ENCODE measurements at places on chromosomes 11 and 22.

DNA sequence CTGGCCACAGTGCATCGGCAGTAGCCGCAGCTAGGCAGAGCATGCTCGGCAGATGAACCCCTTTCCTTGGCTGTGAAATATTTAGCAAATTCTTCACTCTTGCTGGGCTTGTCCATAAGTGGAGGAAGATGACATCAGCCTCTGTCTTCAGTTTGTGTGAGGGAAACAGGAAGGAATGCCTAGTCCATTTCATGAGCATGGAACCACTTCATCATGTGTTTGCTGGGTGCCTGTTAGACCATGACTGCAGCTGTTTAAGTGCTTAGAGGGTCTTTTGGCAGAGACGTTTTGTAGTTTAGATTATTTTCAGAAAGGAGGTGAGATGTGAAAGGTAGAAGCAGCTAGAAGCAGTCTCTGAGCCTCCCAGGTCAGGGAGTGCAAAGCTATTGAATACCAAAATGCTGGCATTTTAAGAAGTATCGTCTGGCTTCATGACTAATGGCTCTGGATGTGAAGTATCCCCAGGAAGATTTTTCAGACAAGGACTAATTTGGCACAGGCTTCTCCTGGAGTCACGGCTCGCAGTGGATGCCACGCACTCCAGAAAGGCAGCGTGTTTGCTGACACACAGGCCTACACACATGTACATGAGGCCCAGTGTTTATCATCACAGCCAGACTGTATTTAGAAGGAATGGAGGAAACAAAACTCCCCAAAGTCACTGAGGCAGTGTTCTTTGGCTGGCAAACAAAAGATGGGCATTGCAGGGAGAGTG is 43.1 kb upstream of the GRAMD1B start:
- DNase-seq, result no peak

- DNase-seq, result peak; percentile 54
Observed at GRCh38 chr11:122746050-122746478, 90.5 kb downstream of the UBASH3B start.

DNA sequence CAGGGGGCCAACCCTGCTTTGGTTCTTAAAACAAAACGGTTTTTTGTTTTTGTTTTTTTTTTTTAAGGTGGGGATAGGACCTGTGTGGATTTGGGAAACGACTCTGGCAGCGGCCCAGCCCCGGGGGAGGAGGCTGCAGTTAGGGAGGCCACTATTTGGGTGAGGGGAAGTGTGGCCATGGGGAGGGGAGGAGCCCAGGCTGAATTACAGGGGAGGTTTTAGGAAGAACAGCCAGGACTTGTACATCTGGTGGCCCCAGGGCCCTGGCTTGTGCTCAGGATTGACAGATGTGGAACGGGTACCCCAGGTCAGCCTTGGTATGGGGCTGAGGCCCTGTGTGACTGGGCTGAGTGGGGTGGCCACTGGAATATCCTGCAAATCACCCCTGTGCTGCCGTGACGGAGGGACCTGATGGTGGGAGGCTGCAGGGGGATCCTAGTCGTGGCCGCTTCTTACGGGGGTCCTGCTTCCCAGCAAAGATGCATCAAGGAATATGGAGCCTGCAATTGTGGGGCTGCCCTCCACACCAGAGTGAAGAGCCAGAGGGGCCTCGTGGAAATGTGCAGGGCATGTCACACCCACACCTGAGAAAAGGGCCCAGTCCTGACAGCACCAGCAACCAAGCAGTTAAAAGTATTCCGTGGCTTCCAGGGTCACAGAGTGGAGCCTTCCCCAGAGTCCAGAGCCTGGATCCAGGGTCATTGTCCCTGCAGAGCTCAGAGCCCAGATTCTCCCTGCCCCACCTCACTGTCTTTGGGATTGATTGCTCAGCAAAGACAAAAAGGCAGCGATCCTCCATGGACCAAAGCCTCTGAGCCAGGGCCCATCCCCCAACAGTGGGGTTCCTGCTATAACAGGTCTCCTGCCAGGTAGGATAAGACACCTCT is 55.2 kb upstream of the WNT7B start:
- DNase-seq, result no peak

GRCh38 chr11:2807025-2807681 is 78.4 kb downstream of the CDKN1C start:
- no peak for DNase-seq

DNA sequence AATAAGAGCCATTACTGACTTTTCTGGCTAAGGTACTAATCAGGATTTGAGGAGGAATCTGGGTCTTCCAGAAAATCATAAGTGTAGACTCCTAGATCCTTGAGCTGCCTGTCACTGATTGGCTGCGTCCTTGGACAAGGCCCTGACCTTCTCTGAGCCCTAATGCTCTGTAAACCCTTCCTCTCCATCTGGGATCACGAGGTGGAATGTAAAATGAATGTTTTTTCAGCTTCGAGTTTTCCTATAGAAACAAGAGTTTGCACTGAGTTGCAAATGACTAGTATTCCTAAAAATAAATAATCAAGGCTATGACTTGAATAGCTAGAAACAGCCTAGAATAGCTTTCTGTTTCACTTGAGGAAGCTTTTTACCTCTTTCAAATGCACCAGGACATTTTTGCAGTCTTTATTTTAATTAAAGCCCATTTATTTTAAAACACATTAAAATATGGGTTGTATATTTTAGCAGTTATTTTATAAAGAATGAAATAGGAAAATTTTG is 1.1 kb upstream of the DIXDC1 start:
- no peak for DNase-seq

- no peak for DNase-seq
Observed at GRCh38 chr22:46062971-46063631, 86.1 kb upstream of the WNT7B start.

DNA sequence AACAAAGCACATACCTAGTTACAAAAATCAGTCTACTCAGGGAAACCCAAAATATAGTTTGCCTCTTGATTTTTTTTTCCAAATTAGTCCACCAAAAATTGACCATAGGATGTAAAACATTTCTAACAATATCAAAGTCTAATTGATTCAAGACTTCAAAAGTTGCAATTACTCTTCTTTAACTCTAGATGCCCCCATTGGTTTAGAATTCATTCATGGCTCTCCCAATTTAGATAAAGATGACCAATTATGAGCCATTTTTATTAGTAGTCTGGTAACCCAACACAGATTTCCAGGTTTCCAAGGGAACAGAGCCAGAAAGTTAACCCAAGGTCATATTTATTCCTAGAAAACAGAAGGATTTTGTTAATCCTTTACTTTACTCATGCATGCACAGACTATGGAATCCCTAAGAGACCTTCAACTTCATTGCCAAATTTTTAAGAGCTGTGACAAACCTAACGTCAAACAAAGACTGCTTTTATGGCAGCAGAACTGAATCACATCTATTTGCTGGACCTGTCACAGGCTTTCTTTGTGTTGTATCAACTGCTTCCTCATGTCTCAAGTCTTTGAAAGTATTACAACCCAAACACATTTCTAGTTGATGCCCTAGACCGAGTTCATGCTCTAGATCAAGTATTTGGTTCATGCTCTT is 55.3 kb downstream of the C22orf42 start:
- no peak for DNase-seq

GRCh38 chr11:122723106-122723505 is 67.6 kb downstream of the UBASH3B start:
- DNase-seq, result no peak

DNA sequence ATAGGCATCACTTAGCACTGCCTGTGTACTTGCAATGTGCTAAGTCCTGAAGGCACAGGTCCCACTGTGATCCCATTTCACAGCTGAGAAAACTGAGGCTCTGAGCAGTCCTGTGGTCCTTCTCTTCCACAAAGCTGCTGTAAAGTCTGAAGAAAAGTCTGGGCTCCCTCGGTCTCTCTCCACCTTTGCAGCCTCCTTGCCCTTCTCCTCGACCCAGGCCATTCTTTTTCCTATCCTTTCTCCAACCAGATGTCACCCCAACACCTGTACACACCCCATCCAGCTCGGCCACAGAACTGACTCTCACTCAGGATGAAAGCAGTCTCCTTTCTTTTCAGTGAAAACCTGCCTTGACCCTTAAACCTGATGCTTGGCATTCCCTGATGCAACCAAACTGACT is 42.6 kb upstream of the SYT13 start:
- no peak for DNase-seq

DNA sequence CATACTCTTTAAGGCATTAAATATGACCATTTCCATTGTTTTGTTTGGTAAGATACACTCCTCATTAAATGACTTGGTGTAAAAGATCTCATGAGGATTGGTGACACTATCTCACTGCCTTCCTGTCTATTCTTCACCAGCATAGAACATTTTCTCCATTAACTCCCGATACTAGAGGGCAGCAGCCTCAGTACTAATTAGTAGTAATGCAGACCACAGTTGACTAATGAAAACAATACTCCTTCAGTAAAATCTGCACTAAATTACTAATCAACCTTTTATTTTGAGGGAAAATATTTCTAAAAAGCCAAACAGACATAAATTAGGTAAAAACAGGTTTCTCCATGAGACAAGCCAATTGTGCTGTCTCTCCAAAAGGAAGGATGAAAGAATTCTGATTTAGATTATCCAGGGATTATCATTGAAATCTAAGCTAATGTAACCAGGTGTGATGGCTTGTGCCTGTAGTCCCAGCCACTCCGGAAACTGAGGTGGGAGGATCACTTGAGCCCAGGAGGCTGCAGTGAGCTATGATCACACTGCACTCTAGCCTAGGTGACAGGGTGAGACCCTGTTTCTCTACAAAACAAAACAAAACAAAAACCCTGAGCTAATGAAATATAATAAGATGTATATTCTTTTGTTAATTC is 9.4 kb downstream of the PGM2L1 start:
- DNase-seq, result peak; percentile 68

DNA sequence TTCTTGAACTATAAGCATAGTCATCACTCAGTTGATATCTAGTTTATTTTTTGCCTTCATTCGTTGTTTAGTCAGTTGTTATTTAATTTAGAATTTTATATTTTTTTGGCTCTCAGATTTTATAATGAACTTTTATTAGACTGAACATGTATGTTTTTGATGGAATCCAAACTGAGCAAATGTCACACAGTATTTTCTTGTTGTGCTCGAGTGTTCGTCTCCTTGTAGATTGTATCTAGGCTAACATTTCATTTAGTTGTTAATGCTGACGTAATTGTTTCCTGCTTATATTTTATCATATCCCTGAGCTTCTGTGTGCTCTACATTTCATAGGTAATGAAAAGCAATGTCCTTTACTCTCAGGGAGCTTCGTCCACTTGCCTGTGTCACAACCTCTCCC is 286.2 kb downstream of the TMEM135 start:
- DNase-seq, result no peak

DNA sequence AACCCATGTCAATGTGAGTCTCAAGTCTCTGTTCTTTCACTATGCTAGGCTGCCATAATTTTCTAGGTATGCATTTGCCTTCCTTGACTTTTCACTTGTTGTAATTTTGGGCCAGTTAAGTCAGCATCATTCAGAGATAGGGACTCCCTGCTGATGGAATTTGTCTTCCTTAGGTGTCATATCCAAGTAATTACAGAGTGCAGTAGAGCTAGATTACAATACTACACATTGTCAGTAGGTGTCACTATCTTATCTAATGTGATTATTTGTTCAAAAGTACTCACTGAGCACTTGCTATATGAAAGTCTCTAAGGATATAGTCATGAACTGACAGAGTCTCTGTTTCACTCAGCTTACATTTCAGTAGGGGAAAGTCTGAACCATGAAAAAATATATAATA is 25.0 kb upstream of the SYN3 start:
- DNase-seq, result no peak

DNA sequence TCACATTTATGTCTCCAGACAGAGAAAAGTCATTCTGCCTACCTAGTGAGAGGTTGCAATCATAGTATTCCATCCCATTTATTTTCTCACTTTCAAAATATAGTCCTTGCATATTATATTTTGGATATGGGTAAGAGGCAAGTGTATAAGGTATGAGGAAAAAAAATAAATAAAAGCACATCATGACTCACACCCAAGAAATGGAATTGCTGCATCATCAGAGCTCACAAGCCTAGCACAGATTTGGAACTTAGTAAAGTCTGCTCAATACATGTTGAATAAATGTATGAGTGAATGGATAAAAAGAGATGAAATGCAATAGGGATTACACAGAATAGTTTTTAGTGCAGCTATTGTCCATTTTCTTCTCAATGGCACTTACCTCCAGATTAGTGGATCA is 2.5 kb upstream of the OR51G1 start:
- DNase-seq, result no peak

- DNase-seq, result no peak
Observed at GRCh38 chr11:69035946-69036340, 12.8 kb upstream of the TPCN2 start.

- DNase-seq, result no peak
Observed at GRCh38 chr11:109490953-109491635, 69.1 kb downstream of the C11orf87 start.

DNA sequence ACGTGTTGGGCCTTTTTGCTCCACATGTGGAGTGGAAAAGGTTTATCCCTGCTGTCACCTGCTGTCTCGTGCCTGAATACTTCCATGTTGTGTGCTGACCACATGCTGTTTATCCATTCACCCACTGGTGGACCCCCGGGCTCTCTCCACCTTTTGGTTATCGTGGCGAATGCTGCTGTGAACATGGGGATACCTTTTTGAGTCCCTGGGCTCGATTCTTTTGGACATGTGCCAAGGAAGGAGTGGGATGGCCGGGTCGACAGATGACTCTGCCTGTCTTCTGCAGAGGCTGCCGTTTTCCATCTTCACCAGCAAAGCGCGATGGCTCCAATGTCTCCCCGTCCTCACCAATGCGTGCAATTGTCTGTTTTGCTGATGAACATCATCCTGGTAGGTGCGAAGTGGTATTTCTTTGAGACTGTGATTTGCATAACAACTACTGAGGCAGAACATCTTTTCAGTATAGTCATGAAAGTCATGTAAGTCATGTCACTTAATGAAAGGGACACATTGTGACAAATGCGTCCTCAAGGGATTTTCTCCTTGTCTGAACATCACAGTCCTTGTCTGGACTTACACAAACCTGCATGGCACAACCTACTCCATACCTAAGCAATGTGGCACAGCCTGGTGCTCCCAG is 758.7 kb downstream of the BRD1 start:
- DNase-seq, result no peak

- DNase-seq, result no peak
Observed at GRCh38 chr22:43726322-43726721, 85.8 kb downstream of the EFCAB6 start.

- DNase-seq, result no peak
Observed at GRCh38 chr11:129960216-129961214, 42.1 kb downstream of the PRDM10 start.

DNA sequence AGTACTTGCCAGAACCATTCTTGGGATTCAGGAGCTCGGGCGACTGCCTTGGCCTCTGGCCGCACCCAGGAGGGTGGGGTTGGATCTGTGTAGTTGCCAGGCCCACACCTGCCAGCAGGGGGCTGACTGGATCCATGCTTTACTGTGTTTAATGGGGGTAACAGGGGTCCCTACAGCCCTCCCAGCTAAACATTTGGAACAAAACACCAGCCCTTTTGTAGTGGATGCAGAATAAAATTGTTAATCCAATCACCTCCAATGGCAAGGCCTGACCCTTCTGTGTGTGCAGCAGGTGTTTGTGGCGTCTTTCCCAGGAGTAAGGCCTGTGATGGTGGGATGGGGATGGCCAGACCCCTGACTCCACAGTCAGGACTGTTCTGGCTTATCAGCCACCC is 22.5 kb downstream of the SUN2 start:
- DNase-seq, result no peak
